ENCODE measurements at places on chromosomes 4 and X. TPM values are rescaled to one million over a fixed set of nuclear protein-coding genes. Genes with fewer than 3 reads are reported as not detected.
A peak's percentile ranks its signal among the peaks of the same experiment; 100 is the strongest.

DNA sequence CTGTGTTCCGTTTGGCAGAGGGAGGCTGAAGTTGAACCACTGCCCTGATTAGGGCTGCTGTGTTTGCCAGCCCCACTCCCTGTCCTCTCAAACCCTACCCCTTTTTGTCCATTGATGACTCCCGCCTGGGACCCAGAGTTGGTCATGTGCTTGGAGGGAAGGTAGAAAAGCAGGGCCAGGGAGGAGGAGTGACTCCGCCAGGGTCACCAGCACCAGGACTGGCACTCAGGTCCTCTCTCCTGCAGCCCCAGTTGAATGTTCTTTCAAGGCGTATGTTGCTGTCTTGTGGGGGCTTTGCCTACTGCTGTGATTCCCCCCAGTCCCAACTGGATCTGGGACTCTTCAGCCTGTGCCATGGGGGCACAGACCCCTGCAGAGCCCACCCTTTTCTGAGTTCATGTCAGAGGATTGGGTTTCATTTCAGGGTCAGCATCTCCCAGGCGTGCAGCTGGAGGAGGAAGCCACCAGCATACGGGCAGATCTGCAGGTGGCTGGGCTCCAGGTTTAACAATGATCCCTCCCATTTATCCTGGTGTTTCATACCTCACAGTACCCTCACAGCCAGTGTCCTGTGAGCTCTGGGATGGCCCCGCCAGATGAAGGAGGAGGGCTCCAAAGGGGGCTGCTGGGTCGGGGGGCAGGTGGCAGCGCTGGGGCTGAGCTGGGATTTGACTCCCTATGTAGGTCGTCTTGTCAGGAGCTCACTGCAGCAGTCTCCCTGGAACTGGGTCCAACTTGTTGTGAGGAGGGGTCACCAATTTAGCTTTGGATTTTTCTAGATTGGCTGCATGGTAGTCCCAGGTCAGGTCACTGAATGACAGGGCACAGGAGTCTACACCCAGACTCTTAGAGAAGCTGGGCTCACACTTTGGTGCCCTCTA lies 55.7 kb downstream of the MSX1 start:
- no peak for DNase-seq

- no peak for DNase-seq
Measured at GRCh38 chr4:101515099-101515498, 167.8 kb upstream of the PPP3CA start.

- DNase-seq = no peak
Measured at GRCh38 chrX:68146054-68146453, 287.2 kb downstream of the OPHN1 start.

- no peak for DNase-seq
Measured at GRCh38 chr4:108519911-108520601, 100.3 kb upstream of the RPL34 start.

GRCh38 chr4:23890369-23891063 lies 669 bp upstream of the PPARGC1A start:
- no peak for DNase-seq

DNA sequence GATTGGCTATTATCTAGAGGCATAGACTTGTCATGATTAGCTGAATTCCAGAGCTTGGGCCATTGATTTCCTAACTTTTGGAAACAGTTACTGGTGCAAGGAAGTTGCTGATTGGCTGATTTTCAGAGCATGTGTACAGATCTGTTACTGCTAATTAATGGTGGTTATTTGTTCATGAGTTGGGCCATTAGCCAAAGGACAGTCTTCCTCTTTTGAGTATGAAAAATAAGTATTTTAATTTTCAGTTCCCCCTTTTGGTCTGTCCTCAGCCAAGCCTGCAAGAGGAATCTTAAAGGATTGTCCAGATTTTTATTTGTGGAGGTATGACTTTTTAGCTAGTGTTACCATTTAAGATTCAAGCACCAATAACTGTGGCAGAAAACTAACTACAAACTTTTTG lies 7.0 kb upstream of the DSPP start:
- DNase-seq = no peak

DNA sequence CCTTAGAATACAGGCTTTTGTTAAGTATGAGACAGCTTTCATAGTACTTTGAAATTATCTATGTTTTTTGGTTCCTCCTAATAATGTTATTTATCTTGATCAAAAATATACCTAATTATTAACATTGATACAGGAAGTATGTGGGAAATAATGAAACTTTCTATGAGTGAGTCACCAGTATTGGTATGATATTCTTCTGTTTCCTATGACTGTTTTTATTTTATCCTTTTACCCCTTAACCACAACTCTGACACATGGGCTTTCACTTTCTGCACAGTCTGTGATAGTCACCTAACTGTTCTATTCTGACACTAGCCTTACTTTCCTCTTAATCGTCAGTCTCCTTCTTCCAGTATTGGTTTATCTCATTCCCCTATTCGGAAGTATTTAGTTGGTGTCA lies 4.7 kb downstream of the THAP9 start:
- DNase-seq = no peak

- no peak for DNase-seq
Measured at GRCh38 chrX:145549496-145549895, 268.1 kb upstream of the SLITRK2 start.

DNA sequence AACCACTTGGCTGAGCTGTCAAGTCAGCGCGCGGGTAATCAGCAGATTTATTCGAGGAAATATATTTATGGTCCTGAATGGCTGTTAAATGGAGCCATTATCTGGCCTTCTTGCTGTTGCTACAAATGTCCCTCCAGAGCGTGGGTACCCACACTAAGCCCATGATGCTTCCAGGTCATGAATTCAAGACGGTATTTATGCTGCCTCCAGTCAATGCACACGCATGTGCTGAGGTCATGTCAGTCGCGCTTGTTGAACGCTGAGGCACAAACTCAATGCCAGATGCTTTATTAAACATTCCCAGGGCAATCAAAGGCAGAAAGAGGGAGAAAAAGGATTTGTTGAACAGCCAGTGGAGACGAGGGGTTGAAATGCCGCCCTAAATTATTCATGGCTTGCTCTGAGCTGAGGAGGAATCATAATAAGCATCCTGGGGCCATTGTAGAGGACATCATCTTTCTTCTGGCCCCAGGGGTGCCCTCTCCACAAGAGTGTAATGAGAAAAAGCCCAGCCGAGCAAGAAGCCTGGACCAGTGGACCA lies 36.1 kb upstream of the CLDN24 start:
- DNase-seq = peak; percentile 21

DNA sequence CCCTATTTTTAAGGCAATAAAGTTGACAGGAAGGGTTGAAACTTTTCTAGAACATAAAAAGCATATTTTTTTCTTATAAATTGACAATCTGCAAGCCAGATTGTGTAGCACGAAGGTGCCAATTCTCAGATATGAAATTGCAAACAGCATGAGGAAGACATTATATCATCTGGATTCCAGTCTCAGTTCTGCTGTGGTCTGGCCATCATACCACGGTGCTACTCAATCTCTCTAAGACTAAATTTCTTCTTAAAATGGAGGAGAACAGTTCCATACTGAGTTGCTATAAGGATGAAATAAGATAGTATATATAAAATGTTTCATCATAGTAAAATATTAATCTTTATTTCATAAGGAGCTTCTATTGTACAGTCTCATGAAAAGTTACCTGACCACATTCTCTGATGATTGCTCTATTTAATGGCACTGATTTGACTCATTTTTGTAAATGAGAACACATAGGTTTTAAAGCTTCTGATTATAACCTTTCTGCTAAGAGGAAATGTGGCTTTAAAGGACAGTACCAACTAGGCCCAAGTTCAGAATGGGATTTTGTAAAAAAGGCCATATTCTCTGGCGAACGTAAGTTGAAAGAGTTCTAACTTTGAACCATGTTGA lies 127.9 kb downstream of the SHROOM3 start:
- DNase-seq = no peak

- no peak for DNase-seq
Measured at GRCh38 chrX:128460835-128461234, 408.6 kb upstream of the ACTRT1 start.

DNA sequence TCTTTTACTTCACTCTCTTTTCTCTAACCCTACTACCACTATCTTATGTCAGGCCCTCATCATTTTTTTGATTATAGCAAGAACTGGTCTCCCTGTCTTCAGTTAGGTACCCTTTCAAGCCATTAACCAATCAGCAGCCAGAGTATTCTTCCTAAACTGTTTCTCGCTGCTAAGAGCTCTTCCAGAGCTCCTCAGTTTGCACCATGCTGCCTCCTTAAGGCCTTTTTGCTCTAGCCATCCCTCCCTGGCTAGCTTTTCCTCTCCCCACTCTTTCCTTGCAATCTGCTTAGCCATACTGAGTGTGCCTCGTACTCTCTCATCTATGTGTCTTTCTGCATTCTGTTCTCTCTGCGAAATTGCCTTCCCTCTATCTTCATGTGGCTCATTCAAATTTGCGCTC lies 32.9 kb downstream of the KIF4A start:
- no peak for DNase-seq

- no peak for DNase-seq
Measured at GRCh38 chr4:73929278-73929677, 52.5 kb downstream of the PF4 start.

DNA sequence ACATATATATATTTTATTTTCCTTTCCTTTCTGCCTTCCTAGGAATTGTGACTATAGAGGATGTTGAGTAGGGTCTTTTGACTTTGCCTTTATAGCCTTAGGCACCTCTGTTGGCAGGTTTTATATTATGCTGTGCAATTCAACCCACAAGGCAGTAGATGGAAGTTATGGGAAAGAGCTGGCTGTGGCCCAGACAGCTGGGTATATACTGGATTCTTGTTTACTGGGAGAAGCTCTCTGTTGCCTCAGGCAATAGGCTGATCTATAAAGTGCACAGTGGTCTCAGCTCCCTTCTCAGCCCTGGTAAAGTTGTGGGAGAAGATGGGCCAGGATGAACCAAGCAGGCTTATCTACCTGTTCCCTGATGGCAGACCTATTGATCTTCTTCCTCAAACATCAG lies 342.0 kb downstream of the GBA3 start:
- no peak for DNase-seq

DNA sequence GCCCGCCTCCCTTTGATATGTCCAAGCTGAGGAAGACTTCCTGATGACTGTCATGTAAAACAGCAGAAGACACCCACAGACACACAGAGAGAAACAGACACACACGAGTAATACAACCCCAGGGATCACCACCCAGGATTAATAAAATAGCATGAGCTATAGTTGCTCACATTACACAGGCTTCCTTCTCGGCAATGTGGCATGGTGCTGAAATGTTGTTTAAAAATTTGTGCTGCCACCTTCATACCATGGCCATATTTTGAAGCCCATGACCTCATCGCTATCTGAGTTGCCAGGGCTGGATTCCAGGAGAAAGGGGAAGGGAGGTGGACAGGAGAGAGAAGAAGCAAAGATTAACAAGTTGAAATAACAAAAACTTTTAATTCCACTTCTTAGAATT lies 111.7 kb downstream of the SYNPO2 start:
- DNase-seq = no peak

- DNase-seq = no peak
Measured at GRCh38 chrX:103722505-103722904, 11.8 kb downstream of the TMEM31 start.

DNA sequence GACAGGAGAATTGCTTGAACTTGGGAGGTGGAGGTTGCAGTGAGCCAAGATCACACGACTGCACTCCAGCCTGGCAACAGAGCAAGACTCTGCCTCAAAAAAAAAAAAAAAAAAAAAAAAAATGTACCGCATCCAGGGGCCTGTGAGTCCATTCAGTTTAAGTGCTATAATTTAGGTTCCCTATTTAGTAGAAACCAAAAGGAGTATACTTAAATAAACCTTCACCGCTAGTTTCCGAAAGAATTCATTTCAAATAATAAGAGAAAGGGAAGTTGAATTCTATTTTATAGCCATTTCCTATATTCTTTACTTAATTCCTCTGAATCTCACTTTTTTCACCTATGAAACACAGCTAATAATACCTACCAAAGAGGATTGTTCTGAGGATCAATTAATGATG lies 20.8 kb upstream of the LRBA start:
- no peak for DNase-seq

The LGI2 gene
- total RNA-seq = 0.13 TPM

The USP26 gene
- not detected for total RNA-seq

The GABRE gene
- 2.1 TPM for total RNA-seq

The SOWAHB gene
- total RNA-seq = 22.1 TPM

The LRP2BP gene
- total RNA-seq = 0.23 TPM

The USP27X gene
- total RNA-seq = 0.91 TPM

The MAGEA2 gene
- total RNA-seq = not detected

All from left lobe of liver (tissue), 2 donors.